ENCODE measurements at places on chromosomes 5 and 9. TPM values are rescaled to one million over a fixed set of nuclear protein-coding genes. Genes with fewer than 3 reads are reported as not detected.
A peak's percentile ranks its signal among the peaks of the same experiment; 100 is the strongest.

DNA sequence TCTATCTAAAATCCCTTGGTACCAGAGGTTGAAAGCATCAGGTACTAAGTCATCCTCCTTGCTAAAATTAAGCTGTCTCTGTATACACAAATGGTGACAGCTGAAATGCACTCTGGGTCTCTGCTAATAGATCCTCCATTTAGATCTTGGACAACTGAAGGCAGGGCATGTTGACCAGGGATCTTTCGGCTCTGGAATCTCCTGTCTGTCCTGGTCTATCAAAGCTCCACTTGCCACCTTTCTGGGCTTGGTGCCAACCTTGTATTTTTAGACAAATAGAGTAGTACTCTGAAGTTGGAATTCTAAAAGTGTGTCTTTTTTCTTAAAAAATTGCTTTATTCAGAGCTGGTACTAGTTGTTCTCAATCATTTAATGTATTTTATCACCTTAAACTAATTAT lies 135.2 kb upstream of the HMHB1 start:
- DNase-seq = no peak

DNA sequence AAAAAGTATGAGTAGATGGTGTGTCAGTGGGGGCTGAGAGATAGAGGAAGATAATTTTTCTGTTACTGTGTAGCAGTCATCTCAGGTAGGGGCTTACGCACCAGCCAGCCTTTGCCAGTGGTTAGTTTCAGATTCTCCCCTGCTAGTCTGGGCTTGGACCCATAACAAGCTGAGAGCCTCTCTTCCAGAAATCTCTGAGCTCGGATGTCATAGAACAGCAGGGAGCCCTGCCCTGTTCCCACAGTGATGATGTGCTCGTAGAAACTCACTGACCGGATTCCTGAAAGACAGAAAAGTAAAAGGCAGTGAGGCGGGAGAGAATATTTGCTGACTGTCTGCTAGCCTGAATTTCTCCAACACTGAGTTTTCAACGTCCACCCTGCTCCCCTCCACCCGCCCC lies 37.2 kb downstream of the DCAF12 start:
- no peak for DNase-seq

GRCh38 chr5:56595566-56595965 lies 219.8 kb upstream of the MAP3K1 start:
- DNase-seq = no peak

GRCh38 chr9:91197232-91198181 lies 164.2 kb downstream of the AUH start:
- DNase-seq = peak; percentile 67

- no peak for DNase-seq
Observed at GRCh38 chr5:130868186-130868840, 296.7 kb downstream of the HINT1 start.

- DNase-seq = no peak
Observed at GRCh38 chr9:9574080-9574479, 1038.7 kb downstream of the PTPRD start.

DNA sequence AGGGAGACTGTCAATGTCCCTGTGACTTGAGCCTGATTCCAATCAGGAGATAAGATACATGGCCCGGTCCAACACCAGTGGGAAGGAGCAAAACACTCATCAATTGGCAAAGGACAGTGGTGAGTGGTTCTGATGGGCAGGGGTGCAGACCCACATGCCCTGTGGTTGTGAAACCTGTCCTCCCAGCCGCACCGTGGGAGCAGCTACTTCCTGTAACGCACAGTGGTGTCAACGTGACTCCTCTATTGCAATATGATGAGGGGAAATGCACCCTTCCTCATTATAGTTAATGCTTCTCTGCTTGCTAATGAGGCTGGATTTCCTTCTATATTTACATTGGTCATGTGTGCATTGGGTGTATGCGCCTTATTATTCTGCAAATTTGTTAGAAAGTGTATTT lies 223.0 kb downstream of the IRX1 start:
- no peak for DNase-seq

MAMDC2 gene
- 52.0 TPM for total RNA-seq

GRCh38 chr5:111337688-111338087 lies 113.5 kb downstream of the CAMK4 start:
- DNase-seq = no peak

GRCh38 chr5:167710444-167711073 lies 580.9 kb upstream of the WWC1 start:
- DNase-seq = no peak

- no peak for DNase-seq
Observed at GRCh38 chr5:82917584-82917983, 159.6 kb downstream of the TMEM167A start.

Data from urinary bladder (tissue), 4 donors.